NCI-H774 (cell line): ENCODE measurements at places on chromosomes 7 and 10.

GRCh38 chr7:134669388-134669787 is 22.7 kb downstream of the BPGM start:
- DNase-seq, result no peak

DNA sequence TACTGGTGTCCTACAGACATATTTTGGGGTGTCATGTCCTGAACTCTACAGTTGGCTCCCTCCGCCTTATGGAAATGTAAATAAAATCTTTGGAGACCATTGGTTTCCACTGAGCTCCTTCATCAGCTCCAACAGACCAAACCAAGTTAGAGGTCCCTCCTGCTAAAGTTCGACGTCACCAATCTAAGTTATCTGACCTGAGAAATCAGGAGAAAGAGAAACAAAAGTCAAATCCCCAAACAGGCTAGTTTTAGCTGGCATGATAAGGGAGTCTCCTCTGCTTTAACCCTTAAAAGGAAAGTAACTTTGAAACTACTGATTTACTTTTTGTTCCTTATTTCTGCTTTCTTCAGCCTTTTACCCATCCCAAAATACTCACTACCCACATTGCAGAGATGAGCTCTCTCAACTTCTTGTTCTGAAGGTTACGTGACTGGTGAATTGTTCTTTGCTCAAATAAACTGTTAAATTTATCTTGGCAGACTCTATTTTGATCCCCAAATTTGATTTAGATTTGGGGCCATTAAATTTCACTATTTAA is 39.9 kb downstream of the AVL9 start:
- DNase-seq, result no peak

DNA sequence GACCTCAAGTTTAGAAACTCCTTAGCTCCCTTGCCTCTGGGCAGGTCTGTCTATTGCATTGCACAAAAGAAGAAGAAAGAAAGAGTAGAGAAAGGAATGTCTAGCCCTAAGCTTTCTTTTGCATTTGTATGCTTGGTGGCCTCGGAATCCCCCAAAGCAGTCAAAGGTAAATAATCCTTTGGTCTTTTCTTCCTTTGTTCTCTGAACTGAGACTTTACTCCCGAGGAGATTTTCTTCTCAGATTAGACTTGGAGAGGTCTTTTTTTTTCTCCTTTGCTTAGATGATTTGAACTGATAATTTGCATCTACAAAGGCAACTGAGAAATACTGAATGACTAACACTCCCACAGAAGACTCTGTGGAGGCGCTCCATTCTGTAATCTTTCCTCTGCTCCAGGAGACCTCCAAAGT is 93.2 kb downstream of the AKR1D1 start:
- DNase-seq, result no peak

DNA sequence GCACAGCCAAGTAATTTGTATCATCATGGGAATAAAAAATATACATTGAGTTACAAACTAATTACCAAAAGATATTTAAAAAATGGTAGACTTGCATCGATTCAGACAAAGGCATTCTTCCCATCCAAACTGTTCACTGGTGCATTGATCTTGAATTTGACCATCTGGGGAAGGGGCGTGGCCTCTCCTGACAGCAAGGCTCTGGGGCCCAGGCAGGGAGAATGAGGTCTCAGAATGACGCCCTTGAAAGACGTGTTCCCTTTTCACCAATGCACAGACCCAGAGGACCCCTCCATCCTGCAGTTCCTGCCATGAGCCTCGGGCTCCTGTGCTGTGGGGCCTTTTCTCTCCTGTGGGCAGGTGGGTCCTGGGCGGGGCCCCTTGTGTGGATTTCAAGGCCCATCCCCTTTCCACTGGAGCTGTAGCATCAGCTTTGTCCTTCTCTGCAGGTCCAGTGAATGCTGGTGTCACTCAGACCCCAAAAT is 91.1 kb upstream of the PRSS58 start:
- DNase-seq, result no peak

- DNase-seq, result no peak
Observed at GRCh38 chr7:48384180-48384752, 213.0 kb downstream of the ABCA13 start.

GRCh38 chr7:123244768-123245167 is 45.0 kb upstream of the SLC13A1 start:
- no peak for DNase-seq

- peak; percentile 42 for DNase-seq
Observed at GRCh38 chr7:29289156-29290021, 94.8 kb downstream of the CHN2 start.

GRCh38 chr7:19099194-19099593 is 18.2 kb downstream of the TWIST1 start:
- no peak for DNase-seq

DNA sequence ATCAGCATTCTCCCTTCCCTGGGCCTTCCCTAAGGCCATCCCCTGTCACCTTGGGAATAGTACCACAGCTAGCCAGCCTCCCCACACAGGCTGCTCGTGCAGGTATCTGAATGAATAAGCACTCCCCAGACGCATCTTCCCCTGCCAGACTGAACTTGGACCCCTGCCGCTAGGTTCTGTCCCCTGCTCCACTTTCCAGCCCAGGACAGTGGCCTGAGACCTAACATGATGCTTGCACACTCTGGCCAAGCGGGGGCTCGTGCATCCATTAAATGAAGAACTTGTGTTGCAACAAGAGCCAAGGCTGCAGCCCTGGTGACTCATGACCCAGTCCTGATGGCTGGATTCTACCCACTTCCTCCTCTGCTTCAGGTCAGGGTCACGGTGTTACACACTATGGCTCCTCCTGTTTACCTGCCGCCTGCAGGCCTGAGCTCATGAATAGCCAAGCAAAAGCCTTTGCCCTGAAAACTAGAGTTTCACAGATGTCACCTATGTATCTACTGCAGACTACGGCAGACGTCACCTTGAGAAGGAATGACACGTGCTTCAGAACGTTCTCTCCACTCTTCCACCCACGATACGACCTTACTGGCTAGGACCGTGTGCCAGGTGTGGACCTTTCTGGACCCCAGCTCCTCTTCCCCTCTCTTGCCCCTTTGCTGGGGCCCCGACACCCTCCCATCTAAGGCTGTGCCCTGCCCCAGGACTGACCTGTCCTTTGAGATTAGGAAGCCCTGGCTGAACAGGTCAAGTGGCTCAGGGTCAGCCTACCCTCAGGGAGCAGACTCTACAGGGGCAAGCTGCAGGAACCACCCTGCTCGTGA is 6.5 kb downstream of the ASB13 start:
- no peak for DNase-seq

DNA sequence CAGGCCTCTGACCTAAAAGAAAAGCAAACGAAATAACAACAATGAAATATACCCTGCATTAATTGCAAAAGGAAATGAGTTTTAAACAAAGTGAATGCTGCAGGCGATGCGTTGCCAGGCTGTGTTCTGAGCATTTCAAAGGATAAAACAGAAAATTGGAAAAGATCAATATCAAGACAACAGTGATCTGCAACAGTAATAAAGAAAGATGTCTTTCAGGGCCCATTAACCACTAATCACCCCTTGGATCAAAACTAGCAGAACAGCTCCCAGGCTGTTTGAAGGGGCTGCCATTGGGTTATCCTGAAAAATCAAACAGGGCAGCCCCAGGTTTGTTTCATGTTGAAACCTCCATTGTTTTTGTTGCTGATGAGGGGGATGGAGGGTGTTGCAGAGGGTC is 219.2 kb downstream of the FGFR2 start:
- DNase-seq, result no peak

- no peak for DNase-seq
Observed at GRCh38 chr10:102150970-102151773, 1.0 kb upstream of the NOLC1 start.

DNA sequence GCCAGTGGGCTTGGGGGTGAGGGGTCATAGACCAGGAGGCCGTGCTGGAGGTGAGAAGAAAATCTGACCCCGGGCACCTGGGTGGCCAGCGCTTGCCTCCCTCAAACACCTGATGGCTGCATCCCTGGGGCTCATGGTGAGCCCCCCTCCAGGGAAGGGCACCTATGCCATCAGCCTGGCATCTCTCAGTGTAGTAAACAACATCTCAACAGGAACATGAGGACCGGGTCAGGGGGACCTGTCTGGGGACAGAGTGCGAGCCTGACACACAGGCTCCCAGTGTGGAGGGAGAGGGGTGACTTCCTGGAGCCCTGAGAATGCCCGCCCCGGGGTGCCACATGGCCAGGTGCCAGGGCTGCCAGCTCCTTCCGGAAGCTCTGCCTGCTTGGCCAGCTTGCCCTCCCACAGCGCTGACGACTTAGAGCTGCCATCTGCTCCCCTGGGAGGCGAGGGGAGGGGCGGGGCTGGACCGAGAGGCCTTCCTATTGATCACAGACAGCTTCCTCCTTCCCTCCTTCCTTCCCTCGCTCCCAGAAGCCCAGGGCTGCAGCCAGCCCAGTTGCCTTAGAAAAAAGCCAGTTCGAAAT is 12.3 kb downstream of the STX1A start:
- peak; percentile 75 for DNase-seq

GRCh38 chr7:123747620-123748141 is 1.1 kb downstream of the WASL start:
- peak; percentile 26 for DNase-seq
